Large intestine (tissue), 12 donors: ENCODE measurements at places on chromosomes 1 and 21. TPM values are rescaled to one million over a fixed set of nuclear protein-coding genes. Genes with fewer than 3 reads are reported as not detected.

The CLDN14 gene
- polyA plus RNA-seq = not detected

The TTLL10 gene
- polyA plus RNA-seq = 0.64 TPM

DNA sequence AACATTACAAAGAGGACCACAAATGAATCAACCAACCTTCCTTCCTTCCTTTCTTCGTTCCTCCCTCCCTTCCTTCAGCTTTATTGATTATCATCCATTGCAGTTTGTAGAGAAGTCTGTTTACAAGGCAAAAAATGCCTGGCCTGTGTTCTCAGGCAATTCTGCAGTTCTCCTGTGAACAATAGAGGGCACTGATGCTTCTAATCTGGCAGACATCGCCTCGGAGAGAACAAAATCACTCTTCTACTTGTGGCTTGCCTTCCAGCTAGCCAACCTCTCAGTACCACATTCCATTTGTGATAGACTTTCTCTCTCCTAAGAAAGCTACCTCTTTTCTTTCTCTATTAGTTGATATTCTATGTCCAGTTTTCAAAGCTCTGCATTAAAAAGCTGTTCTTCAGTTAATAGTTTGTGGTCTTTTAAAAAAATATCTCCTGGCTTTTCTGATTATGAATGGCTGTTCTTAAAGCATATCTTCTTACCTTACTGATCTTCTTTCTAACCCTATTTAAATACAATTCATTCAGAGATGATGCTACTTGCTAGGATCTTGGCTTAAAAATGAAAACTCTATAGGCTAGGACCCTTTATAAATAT is 26.9 kb upstream of the ESRRG start:
- DNase-seq = peak; percentile 39

- no peak for DNase-seq
Measured at GRCh38 chr1:109822749-109823542, 59.2 kb upstream of the EPS8L3 start.

GRCh38 chr1:41286992-41287391 is 44.9 kb upstream of the SCMH1 start:
- DNase-seq = no peak
